SK-N-MC (cell line): ENCODE measurements at places on chromosomes 3 and 15.

GRCh38 chr3:184117636-184118035 lies 17.5 kb upstream of the EIF2B5 start:
- DNase-seq: no peak

DNA sequence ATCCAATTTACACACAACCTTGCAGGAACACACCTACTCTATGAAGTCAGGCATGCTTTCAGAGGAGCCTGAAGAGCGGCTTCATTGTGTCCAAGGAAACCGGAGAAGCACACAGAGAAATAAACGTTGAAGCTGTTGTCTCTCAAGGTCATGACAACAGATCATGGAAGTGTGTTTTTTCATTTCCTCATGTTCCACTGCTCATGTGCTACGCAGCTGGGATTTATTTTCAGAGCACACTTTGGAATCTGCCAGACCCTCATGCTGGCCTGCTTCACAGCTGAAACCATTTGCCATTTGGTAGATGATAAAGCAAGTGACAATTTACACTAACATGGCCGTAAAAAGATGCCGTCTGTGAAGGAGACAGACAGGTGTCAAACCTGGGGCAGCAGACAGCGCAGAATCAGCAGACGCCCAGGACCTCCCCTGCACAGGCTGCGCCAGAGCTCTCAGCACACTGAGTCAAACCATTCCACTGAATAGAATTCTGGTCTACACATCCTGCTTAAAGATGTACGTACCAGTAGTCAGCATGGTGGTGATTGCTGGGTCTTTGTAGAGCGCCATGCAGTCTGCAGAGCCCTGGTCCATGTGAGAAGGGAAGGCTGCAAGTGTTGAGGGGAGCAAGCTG lies 99.3 kb downstream of the ARNT2 start:
- no peak for DNase-seq

DNA sequence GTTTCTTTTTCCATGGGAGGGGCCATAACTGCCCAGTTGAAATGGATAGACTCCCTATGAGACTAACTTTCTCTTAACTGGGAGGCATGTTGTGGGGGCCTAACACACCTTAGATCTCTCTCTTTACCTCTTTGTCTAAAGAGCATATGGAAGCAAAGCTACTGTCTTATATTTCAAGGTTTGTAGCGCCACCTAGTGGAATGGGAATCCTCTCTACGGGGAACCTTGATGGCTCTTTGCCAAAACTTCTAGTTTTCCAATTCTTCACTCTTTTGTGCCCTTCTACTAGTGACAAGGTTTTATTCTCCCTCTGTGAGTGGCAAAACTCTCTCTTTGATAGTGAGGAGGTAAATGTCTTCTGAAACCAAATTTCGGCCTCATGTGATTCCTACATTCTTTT lies 1030.4 kb upstream of the CADM2 start:
- DNase-seq: no peak

GRCh38 chr3:119346076-119346496 lies 51.9 kb downstream of the ARHGAP31 start:
- DNase-seq: no peak

GRCh38 chr3:37126856-37127255 lies 47.5 kb downstream of the LRRFIP2 start:
- DNase-seq: no peak

- DNase-seq: no peak
These were observed 23.4 kb downstream of the WHAMM start for GRCh38 chr15:82832601-82833361.

GRCh38 chr3:70392227-70392626 lies 79.8 kb upstream of the MDFIC2 start:
- DNase-seq: no peak

GRCh38 chr15:76502678-76503077 lies 166.1 kb downstream of the ISL2 start:
- no peak for DNase-seq

DNA sequence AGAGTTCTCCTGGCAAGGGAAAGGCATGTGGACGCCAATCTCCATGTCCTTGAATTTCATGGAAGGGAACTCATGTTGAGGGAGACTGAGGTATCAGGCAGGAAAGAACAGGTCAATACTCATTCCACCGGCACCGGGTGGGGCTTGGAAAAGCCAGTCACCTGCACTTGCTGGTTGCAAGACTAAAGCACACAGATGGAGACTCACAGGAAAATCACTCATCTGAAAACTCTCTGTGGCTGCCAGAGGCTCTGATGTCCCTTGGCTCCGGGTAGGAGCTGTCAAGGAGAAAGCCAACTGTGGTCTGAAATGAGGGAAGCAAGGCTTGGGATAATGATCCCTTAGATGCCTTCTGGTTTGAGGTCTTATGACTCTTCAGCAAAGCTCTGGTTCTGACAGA lies 8.7 kb upstream of the CGNL1 start:
- DNase-seq: no peak

DNA sequence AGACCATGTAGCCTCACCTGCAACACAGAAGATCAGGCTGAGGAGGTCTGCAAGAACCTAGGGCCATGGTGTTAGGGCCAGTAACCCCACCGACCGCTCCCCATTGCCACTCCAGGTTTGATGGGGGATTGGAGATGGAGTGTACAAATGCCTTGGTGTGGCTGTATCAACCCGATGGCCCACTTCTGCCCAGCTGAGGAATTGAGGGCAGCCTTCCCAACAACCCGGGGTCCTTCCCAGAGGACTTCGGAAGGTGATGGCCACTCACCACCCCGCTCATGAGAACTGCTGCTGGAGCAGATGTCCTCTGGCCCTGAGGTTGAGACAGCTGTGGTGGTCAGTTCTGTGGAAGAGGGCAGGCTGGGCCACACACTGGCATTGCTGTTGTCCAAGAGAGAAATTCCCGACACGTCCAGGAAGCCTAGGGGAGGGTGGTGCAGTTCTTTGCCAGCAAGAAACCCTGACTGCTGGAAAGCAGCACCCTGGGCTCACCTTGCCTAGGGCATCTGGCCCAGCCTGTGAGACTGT lies 8.9 kb downstream of the GORASP1 start:
- DNase-seq: no peak
